ENCODE measurements at places on chromosomes 5 and 9. TPM values are rescaled to one million over a fixed set of nuclear protein-coding genes. Genes with fewer than 3 reads are reported as not detected.

DNA sequence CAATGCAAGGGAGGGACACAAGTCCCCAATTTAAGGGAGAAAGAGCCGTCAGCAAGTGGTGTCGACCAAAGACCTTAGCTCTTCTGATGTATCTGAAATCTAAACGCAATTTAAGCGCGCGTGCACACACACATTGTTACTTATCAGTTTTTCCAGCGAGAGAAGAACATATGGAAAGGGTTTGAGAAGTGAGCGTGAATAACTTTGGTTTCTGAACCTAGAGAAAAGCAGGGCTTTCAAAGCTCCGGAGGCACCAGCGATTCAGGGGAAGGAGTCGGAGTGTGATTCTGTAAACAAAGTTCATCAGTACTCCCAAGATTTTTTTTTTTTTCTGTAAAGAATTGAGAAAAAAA, 191.8 kb downstream of the MEF2C start:
- peaks cover 85% of the 10 kb centered on the region for H3K27me3 ChIP-seq
- H3K4me1 ChIP-seq, result peaks cover 24% of the 10 kb centered on the region
- no peak overlapping the region for H3K27ac ChIP-seq
- H3K4me3 ChIP-seq, result no peak overlapping the region

DNA sequence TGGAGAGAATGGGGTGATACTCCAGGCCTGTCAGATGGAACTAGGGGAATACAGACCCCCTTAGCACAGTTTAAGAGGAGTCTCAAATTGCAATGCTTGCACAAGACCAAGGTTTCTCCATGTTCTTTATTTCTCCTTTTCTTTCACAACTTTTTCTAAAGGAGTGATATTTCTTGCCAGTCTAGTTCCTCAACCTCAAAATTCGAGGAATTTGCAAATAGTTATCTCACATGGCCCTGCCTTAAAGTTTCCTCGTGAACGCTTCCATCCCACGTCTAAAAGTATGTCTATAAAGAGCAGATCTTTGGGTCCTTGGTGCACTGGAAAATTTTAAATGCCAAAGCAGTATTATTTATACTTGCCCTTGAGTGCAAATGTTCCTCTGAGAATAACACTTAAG, 373.8 kb upstream of the KLF4 start:
- no peaks in the 10 kb centered on the region for H3K36me3 ChIP-seq
- no peak for DNase-seq

DNA sequence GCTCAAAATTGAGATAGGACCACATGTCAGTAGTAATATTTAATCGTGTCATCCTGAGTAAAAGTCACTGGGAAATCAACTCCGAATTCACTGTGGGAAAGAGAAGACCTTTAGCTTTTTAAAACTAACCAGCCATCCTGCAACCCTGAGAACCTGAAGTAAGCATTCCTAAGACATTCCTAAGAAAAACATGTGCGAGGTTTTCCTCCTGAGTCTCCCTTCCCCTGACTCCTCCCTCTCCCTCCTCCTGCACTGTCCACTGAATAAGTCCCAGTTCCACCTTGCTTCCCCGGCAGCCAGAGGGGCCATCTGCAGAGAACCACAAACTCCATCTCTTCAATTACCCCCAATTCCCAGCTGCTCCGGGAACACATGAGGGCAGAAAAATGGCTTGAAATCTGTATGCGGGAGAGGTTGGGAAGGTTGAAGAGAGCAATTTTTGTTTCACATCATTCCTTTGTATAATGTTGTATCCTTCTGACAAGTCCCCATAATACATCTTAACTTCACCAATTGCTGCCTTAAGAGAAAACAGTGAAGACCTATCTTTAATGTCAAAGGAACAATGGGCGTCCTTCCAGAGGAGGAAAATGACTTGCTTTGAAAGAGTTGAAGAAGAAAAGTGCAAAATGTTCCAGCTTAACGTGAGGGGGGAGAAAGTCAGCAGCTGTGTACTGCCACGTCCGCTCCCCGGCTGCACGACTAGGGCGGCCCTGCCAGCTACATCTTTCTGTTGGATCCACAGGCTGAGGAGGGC, 186.3 kb downstream of the ZNF462 start:
- peaks cover 3% of the 10 kb centered on the region for H3K27me3 ChIP-seq
- no peaks in the 10 kb centered on the region for H3K36me3 ChIP-seq
- no peaks in the 10 kb centered on the region for H3K4me1 ChIP-seq
- no peak overlapping the region for H3K27ac ChIP-seq

DNA sequence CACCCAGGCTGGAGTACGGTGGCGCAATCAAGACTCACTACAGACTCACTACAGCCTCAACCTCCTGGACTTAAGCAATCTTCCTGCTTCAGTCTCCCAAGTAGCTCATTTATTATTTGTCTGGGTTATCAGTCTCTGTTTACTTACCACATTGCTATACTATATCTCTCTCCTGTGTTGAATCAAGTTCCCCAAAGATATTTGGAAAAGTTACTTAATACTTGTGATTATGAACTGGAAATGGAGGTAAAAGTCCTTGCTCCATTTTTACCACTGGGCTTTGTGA, 55.6 kb downstream of the ANGPTL2 start:
- H3K36me3 ChIP-seq, result no peaks in the 10 kb centered on the region
- H3K4me3 ChIP-seq, result no peak overlapping the region
- no peaks in the 10 kb centered on the region for H3K4me1 ChIP-seq
- no peaks in the 10 kb centered on the region for H3K27me3 ChIP-seq
- no peak overlapping the region for H3K27ac ChIP-seq
- no peak for DNase-seq

DNA sequence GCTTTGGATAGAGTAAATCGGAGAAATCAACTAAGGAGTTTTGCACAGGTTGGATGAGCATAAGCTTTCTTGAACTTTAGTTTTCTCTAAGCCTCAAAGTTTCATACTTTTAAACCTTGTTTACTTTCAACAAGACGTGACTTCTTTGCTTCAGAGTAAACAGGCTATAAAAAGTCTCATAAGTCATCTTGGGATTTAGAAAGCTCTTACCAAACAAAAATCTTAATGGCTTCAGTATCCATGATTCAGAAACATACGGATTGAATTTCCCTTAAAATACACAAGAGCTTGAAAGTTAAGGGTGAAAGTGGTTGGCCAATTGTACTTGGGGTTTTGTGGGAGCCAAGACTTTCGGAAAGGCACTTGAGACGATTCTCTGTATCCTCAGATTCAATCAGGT, 270.9 kb upstream of the ANKH start:
- no peak for DNase-seq
- no peaks in the 10 kb centered on the region for H3K4me1 ChIP-seq
- H3K4me3 ChIP-seq, result no peak overlapping the region
- H3K27ac ChIP-seq, result no peak overlapping the region

Gene FNIP1
- total RNA-seq, result 34.5 TPM

Gene SARDH
- 18.5 TPM for total RNA-seq

DNA sequence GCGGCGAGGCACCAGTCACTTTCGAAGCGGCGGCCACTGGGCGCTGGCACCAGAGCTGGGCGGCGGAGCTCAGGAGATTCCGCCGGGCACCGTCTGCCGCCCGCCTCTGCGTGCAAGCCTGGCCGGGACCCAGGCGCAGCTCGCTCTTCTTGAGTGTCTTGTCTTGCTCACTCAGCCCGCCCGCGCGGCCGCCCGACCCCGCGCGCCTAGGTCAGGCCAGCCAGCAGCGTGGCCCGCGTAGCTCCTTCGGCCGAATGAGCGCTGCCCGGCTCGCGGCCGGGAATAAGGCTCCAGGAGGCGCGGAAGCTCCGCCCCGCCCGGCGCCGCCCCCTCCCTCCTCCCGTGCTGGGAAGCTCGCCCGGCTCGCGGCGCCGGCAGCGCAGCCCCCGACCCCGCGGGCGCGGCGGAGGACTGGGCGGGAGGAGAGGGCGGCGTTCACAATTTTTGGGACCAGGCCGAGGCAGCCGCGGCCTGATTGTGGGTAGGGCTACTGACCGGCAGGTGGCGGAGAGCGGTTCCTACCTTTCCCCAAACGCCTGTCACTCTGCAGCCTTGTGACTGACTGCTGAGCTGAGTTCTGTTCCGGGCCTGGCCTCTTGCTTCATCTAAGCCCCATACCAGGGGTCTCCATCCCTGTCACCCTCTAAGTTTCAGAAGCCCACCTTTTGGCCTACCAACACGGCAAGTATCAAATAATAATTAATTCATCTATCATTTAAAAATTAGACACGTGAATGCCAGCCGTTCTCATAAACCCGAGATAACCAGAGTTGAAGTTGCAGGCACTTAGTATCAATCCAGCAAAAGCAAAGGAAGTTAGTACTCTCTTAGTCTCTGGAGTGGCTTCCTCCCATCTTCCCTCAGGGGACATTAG, at the start of gene HBEGF:
TSS of gene HBEGF (minus strand) at position 256 of the 874 bp plus-strand sequence. CDS start 275 bp downstream, outside the sequence.
- DNase-seq, result peak; percentile 55
- peaks cover 49% of the 10 kb centered on the region for H3K4me1 ChIP-seq
- peaks cover 4% of the 10 kb centered on the region for H3K27me3 ChIP-seq
- H3K4me3 ChIP-seq, result peak within 1 kb of the TSS; percentile 56
- no peaks in the 10 kb centered on the region for H3K36me3 ChIP-seq

GRCh38 chr9:131402738-131403492, 9.0 kb downstream of the PRRC2B start:
- H3K36me3 ChIP-seq, result peaks cover 7% of the 10 kb centered on the region
- no peaks in the 10 kb centered on the region for H3K27me3 ChIP-seq
- peaks cover 95% of the 10 kb centered on the region for H3K4me1 ChIP-seq

All from CD4-positive, alpha-beta T cell (primary cell).